NB4 (cell line): ENCODE measurements at places on chromosomes 7 and 10.
A peak's percentile ranks its signal among the peaks of the same experiment; 100 is the strongest.

- DNase-seq, result no peak
Measured at GRCh38 chr10:122154031-122154544, 117.0 kb upstream of the BTBD16 start.

GRCh38 chr10:74949034-74949832 lies 122.8 kb downstream of the KAT6B start:
- no peak for DNase-seq

- no peak for DNase-seq
Measured at GRCh38 chr10:63168821-63169462, 35.8 kb downstream of the NRBF2 start.

DNA sequence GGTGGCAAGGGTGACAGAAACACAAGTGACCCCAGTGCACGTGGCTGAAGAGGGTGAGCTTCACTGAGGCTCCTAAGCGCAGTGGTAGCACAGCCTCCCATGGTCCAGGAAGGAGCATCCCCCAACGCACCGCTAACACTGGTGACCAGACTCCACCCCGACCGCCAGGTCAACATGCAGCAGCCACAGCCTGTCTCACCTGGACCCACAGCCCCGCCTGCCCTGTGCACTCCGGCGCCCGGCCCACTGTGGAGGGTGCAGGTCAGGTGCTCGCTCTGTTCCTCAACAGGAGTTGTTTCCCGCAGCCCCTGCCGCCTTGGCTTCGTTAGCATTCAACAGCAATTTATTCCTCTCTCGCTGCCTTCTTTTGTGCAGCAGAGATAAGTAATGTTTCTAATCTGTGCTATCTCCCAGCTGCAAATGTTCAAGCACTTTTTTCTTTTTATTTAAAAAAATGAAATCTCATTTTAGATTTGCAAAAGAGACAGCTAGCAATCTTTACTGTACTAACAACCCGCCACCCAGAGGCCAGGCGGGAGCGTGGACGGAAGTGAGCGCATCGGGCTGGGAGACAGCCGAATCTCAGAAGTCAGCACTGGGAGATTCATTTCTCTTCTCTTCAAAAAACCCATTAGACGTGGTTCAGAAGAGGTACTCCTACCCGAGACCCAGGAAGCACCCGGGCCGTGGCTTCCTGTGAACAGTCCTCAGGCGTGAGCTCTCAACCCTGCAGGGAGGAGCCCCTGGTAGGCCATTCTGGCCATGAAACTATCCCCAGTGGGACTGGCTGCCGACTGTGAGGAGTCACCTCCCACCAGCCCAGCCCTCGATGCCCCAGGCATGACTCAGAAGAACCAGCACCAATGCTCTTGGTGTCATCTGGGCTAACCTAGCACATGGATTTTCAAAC lies 133.4 kb downstream of the MAD1L1 start:
- peak; percentile 87 for DNase-seq

DNA sequence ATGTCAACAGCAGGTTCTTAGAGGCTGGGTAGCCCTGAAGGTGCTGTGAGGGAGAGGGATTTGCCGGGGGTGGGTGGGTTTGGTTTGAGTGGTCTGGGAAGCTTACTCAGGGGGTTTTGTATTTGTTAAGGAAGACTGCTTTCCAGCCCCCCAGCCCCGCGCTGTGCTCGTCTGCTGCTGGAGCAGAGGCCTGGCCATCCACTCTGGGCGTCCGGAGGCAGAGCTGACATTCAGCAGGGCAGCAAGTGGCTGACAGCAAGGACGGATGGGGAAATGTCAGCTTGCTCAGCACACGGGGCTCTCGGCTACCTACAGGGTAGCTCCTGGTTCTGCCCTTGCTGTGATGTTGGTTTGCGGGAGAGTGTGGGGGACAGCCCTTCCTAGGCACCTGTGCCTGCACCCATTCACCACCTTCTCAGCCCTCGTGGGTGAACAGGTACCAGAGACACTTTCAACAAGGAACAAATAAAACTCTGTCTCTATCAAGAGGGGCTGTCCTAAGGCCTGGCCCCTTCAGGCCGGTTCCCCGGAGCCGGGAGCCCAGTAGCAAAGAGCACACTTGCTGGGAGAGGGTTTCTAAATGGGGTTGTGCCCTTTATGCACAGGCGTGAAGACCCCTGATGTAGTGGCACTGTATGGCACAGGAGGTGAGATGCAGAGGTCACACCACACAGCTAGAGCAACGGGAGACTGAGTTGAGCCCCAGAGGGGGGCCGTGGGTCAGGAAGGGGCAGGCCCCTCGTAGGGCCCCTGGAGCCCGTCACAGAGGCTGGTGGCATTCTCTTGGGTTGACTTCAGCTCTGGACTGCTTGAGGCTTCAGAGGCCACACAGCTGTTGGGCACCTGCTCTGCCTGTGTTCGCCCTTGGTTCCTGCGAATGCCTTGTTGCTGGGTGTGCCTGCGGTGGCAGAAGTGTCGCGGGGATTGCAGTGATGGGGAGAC lies 72.2 kb upstream of the SHH start:
- DNase-seq, result no peak

GRCh38 chr7:104412911-104413310 lies 84.5 kb downstream of the LHFPL3 start:
- DNase-seq, result no peak

DNA sequence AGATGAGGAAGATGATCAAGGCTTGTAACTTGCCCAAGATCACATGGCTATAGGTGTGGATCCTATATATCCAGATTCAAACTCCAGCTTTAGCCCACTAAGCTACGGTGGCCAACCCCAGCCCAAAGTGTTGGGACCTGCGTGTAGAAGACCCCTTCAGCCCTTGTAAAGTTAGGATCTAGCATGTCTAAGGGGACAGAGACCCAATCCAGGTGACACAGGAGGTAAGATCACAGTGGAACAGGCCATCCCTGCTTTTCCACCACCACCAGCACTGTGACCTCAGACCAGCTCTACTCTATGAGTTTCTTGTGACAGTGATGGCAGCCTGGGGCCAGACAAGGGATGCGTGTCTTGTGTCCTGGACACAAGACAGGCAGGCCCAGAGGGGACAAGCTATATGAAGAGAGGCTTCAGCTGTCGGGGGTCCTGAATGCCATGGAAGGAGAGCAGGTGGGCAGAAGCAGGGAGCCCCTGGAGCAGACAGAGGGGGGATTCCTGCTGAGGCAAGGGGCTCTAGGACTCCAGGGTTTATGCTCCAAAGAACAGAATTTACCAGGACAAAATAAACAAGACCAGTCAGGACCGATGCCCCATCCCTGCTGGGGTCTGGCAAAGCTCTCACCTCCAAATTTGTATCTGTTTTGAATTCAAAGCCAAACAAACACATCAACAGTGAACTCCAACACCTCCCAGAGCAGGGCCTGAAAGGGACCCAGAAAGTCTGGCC lies 10.4 kb downstream of the GPRIN2 start:
- DNase-seq, result no peak

GRCh38 chr10:108130575-108130974 lies 966.1 kb upstream of the SORCS1 start:
- no peak for DNase-seq

DNA sequence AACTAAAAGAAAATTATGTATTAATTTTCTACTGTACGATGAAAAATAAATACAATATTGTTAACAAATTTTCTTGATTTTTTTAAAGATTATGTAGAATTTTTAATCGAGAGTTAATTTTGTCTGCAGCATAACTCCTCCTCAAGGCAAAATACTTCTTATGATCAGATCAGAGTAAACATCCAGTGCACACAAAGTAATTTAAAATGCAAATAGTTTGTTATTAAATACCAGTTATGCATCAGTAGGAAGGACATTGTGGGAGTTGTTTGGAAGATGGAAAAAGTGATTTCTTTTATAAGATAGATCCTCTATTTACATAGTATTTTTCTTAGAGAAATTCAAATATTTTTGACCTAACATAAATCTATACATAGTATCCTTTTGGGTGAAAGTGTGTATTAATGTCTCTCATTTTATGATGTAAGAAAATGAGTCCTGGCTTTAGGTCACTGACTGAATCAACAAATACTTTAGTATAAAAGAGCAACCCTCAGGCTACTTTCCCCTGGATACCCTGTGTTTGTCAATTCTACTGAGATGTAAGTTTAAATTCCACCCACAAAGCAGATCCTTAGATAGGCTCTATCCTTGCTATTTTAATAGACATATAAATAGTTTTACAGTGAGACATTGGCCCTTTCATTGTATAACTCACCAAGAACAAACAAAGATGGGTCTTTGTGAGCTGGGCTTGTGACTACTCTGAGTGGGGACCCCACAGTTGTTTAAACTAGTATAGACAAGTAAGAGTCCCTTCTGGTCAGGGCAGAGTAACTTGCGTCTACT lies 1133.7 kb downstream of the GATA3 start:
- no peak for DNase-seq

GRCh38 chr10:125933693-125934092 lies 37.3 kb downstream of the FANK1 start:
- no peak for DNase-seq

GRCh38 chr10:70656489-70656888 lies 15.8 kb upstream of the ADAMTS14 start:
- peak; percentile 91 for DNase-seq

- no peak for DNase-seq
Measured at GRCh38 chr7:147519062-147519461, 1071.5 kb upstream of the C7orf33 start.

GRCh38 chr7:55055479-55055878 lies 36.7 kb downstream of the EGFR start:
- peak; percentile 87 for DNase-seq

GRCh38 chr10:74917481-74918077 lies 91.2 kb downstream of the KAT6B start:
- no peak for DNase-seq

- no peak for DNase-seq
Measured at GRCh38 chr7:159046300-159046699, 98.4 kb downstream of the VIPR2 start.

DNA sequence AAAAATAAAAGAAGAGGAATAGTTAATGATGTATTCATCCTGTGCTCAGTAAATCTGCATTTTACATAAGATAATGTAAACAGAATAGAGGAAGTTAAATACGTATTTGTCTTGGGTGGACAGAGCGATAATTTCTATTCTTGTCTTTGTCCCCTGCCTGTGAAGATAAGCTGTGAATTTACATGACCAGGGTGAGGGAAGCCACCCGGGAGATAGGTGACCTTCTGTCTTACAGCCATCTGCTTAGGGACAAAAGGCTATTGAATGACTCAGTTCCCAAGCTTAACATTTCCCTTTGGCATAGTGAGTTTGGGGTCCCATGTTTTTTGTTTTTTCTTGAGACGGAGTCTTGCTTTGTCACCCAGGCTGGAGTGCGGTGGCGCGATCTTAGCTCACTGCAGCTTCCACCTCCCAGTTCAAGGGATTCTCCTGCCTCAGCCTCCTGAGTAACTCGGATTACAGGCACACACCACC lies 88.7 kb upstream of the KCTD7 start:
- no peak for DNase-seq

DNA sequence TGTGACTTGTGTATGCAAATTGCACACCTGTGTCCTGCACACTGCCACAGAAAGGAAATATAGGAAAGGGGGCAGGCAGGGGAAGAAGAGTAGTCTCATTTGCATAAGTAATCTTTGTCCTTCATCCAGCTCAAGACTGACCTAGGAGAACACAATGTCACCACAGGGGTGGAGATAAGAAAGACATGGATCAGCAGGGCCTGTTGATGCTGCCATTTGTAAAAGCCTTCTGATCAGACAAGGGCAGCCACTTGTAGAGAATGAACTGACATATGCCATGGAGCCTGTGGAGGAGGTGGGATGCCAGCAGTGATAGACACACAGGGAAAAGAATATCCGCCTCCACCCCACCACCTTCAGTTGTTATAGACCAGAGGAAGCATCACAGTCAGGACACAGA lies 528.9 kb downstream of the HTR7 start:
- DNase-seq, result no peak

GRCh38 chr7:103918631-103919271 lies 70.7 kb downstream of the RELN start:
- DNase-seq, result no peak
